Stimulated activated CD4-positive, alpha-beta T cell treated with anti-CD3 and anti-CD28 coated beads, Interleukin-2, amount 100 ng/mL, for 24 hours (primary cell): ENCODE measurements at places on chromosomes 7 and 10.

DNA sequence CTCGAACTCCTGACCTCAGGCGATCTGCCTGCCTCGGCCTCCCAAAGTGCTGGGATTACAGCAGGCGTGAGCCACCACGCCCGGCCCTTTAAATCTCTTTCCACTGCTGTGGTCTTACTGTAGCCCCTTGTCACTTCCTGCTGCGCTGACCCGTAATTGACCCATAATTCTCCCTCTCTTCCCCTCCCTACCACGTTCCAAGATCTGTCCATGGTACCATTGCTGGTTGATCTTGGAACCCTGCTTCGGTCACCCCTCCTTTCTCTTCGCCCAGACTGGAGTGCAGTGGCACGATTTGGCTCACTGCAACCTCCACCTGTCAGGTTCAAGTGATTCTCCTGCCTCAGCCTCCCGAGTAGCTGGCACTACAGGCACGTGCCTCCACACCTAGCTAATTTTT, 6.5 kb downstream of the POR start:
- no peak for DNase-seq

GRCh38 chr7:32588657-32589056, 93.4 kb downstream of the AVL9 start:
- no peak for DNase-seq

DNA sequence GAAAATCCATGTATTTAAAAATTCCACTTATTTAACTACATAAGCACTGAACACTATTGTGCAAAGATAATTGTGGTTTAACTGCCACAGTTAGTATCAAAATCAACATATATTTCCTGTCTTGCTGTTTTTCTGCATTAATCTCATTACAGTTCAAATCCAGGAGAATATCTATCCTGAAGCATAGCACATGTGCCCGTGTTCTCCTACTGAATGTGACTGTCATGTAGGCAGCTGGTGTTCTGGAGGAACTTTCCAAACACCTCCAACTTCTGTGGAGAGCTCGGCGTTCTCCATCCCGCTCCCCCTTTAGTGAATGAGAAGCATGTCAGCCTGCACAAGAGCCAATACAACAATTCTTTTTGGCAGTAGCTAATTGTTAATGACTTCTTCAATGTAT, 76.4 kb upstream of the IKZF1 start:
- no peak for DNase-seq

GRCh38 chr7:16776053-16776452, 22.5 kb downstream of the TSPAN13 start:
- DNase-seq: no peak

DNA sequence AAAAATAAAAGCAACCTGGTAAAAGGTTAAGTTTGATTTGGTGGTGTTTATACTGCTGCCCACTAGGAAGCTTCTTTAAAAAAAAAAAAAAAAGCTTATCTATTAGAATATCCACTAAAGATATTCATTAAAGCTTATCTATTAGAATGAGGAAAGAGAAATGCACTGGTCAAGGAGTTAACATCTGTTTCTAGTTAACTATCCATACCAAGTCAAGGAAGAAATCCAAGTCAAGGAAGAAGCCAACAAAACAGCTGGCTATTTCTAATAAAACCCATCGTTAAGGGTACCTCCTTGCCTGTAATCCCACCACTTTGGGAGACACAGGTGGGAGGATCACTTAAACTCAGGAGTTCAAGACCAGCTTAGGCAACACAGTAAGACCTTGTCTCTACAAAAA, 82.6 kb downstream of the JMJD1C start:
- DNase-seq: no peak

GRCh38 chr10:42875798-42876341, 93.3 kb downstream of the BMS1 start:
- no peak for DNase-seq
